ENCODE measurements at places on chromosomes 12 and 14.

DNA sequence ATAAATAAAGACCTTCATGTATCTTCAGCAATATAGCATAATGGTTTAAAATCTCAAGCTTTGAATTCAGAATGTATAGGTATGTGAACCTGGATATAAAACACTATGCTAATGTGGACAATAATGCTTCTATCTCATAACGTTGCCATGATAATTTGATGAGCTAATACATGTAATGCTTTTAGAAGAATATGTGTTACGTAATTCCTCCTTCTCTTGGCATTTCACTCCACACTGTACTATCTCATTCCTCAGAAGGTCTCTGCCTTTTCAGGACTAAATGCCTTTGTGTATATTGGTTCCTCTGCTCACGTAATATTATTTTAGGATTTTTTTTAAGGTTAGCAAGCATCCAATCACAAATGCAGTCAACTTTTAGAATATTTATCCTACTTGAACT, 86.5 kb downstream of the FOXA1 start:
- DNase-seq = no peak

DNA sequence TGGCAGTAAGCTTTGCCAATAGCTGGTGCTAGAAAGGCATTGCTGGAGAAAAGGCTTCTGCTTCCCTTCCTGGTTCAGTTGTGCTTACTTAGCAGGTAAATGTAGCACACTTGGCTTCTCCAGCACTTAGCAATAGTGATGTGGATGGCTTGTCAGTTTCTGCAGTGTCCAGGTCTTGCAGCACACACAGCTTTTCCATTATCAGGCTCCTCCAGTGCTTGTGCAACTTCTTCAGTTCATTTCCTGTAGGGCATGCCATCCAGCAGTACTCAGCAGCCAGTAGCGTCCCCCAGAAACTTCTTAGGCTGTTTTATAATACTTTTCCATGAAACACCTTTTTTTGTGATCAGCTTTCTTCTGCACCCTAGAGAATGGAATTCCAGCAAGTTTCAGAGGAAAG, 154.6 kb downstream of the SLC6A15 start:
- no peak for DNase-seq

- DNase-seq = no peak
Observed at GRCh38 chr14:90278199-90279175, 22.1 kb downstream of the PSMC1 start.

GRCh38 chr14:91744068-91744480, 12.2 kb upstream of the CATSPERB start:
- DNase-seq = no peak

DNA sequence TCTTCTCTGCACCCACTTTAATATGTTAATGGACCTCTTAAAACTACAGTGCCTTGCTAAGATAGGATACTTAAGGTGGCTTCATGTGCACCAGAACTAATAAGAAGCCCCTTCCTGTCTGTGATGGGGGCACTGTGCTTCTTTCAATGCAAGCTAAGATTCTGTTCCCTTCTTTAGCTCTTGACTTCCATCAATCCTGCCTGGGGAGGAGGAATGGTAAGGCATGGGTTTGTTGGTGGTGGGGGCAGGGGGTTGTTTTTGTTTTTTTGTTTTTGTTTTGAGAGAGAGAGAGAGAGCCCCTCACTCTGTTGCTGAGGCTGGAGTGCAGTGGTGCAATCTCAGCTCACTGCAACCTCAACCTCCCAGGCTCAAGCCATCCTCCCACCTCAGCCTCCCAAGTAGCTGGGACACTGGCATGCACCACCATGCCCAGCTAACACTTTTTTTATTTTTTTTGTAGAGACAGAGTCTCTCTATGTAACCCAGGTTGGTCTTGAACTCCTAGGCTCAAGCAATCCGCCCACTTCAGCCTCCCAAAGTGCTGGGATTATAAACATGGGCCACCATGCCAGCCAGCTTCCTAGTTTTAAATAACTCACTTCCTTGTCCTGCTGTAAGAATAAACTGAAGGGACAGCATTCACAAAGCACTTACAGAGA, 4.5 kb upstream of the KRT3 start:
- no peak for DNase-seq

- no peak for DNase-seq
Observed at GRCh38 chr12:85440271-85440670, 160.3 kb downstream of the ALX1 start.

- no peak for DNase-seq
Observed at GRCh38 chr12:93573552-93574223, 1.2 kb downstream of the SOCS2 start.

- no peak for DNase-seq
Observed at GRCh38 chr12:16349131-16349460, 1.7 kb downstream of the MGST1 start.

DNA sequence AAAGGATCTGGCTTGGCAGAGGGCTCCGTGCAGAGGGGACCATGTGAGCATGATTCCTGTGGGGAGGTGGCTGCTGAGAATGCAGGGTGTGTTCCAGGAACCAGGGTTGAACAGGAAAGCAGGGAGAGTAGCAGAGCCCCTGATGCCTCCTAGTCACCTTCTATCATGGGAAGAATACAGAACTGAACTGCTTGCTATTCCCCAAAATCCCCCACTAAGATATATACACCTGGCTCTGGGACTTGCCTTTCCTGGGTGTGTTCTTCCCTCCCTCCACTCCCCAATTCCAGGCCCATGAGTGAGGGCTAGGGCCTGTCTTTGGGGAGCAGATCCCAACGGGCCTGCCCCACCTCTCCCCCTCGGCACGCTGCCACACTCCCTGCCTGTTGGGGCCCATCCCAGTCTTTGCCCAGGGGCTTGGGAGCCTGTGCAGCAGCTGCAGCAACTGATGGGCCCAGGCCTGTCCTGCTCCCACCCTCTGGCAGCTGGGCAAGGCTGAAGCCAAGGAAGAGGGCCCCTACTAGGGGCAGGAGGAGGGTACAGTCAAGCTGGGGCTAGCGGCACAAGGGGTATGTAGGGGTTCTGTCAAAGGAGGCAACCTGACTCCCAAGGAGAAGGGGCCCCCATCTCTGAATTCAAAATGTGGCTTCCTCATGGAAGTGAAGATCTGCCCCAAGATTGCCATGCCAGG, 3.2 kb downstream of the AJUBA start:
- DNase-seq = no peak

Data from SIG-M5 (cell line).